ENCODE measurements at places on chromosomes 1 and 21. TPM values are rescaled to one million over a fixed set of nuclear protein-coding genes. Genes with fewer than 3 reads are reported as not detected.

DNA sequence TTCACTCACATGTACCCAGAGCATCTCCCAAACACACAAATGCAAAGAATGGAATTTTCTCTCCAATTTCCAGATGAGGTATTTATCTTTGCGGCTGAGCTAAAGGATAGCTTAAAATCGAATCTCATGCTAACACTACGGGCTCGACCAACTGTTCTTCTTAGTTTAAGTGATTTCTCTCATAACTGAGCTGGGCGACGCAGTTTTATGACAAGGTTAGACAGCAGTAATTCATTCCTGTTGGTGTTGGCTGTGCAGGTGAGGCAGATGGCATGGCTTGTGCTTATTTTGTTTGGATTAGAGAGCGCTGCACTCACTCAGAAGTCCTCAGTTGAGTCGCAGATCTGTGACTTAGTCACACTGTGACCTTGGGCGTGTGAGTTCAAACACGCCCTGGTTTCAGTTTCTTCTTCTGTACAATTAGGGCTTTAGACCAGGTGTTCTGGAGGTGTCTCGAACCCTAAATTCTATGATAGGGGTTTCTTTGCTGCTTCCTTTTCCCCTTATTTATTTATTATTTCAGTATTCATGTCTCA, 41.5 kb upstream of the MRPS6 start:
- DNase-seq = no peak

- DNase-seq = no peak
Measured at GRCh38 chr1:22292011-22292788, 149.3 kb upstream of the WNT4 start.

GRCh38 chr1:109277434-109278204, 5.3 kb downstream of the PSRC1 start:
- DNase-seq = peak; percentile 20

DNA sequence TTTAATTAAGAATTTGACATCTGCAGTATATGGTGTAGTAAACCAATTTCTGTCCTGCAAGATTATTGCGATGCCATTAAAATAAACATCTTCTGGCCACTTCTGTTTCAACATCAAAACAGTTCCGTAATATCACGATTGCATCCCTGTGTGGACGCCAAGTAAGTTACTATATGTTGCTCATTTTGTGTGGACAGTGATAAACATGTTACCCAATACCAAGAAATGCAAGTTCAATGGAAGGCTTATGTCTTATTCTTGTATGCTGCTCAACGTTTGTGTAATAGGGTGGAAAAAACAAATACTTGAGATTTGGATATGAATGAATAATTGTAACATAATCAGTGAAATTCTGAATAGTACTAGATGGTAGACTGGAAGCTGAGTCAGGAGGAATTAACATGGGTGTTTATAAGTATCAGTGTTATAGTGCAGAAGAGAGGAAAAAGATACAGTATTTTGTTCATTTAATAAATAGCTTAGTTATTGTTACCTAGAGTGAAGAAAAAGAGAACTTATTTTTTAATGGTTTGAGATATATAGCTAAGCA, 15.2 kb downstream of the TTC3 start:
- DNase-seq = no peak

DNA sequence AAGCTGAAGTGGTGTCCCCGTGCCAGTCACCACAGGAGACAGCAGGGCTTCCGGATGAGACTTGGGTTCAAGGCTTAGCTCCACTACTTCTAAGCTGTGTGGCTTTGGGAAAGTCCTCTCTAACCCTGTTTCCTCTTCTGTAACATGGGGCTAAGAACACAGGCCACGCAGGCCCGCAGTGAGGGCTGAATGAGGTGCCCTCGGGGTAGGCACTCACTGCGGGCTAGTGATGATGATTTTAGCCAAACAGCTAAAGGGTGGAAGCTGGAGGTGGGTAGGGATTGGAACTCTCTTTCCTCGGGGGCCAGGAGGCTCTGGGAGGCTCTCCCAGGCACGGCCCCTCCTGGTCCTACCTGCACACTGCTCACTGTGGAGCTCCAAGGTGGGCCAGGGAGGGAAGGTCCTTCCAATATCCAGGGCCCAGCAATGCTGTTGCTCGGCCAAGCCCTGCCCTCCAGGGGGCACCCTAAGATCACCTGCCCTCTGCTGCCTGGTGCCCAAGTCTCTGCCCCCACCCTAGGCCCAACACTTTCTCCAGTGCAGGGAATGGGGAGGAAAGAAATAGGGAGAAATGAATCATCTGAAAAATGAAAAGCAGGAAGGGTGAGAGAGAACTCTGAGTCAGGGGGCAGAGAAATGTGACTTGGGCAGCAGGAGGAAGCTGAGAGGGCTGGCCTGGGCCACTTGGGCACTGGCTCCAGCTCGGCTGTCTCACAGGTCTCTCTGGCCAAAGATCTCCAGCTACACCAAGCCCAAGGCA, 19.2 kb upstream of the EVA1B start:
- DNase-seq = no peak

DNA sequence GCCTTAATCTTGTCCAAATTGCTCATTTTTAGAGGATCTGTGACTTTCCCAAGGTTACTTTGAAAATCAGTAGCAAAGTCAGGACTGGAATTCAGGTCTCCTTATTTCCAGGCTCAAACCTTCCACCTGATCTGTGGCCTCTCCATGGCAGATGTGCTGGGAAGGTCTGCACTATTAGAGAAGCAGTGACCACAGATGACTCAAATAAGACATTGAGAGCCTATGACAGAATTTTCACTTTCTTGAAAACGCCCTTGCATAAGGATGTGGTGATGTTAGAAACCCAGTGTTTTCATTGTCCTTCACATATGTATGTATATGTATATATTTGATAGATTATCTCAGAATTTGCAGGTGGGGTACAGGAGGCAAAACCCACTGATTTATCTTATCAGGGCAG, 45.3 kb downstream of the TTC39A start:
- no peak for DNase-seq

DNA sequence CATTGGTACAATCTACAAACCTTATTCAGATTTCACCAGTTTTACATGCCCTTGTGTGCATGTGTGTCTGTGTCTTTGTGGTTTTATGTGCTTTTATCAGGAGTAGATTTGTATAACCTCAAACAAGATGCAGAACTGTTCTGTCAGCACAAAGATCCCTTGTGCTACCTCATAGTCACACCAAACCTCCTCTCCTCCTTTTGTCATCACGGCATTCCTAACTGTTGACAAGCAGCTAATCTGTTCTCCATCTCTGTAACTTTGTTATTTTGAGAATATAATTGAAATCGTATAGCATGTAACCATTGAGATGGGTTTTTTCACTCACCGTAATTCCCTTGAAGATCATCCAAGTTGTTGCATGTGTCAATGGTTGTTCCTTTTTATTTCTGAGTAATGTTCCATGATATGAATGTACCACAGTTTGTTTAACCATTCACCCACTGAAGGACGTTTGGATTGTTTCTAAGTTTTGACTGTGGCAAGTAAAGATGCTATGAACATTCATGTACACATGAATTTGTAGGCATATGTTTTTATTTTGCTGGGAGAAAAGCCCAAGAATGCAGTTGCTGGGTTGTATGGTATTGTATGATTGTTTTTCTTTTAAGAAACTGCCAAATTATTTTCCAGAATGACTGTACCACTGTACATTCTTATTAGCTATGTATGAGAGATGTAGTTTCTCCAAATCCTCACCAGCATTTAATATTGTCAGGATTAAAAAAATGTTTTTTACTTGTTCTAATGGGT, 78.1 kb upstream of the B3GALT2 start:
- DNase-seq = peak; percentile 16

- no peak for DNase-seq
Measured at GRCh38 chr1:57325536-57325935, 98.3 kb downstream of the DAB1 start.

- DNase-seq = no peak
Measured at GRCh38 chr1:211683396-211684297, 8.2 kb upstream of the NEK2 start.

DNA sequence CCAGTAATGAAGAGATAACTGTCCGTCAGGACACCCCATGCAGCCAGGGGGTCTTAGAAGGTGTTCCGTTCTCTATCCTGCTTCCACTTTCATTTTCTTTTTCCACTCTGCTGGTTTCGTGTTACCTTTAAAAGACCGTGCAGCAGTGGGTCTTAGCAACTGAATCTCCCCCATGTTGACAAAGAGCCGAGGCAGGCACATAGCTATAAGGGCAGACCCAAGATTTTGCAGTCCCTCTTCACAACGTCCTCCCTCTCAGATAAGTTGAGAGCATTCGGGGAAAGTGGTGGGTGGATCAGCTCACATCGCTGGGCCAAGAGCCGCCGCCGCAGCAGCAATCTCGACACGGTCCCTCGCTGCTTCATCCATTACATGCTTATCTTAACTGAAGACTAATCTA, 355.5 kb downstream of the LMO4 start:
- no peak for DNase-seq

DNA sequence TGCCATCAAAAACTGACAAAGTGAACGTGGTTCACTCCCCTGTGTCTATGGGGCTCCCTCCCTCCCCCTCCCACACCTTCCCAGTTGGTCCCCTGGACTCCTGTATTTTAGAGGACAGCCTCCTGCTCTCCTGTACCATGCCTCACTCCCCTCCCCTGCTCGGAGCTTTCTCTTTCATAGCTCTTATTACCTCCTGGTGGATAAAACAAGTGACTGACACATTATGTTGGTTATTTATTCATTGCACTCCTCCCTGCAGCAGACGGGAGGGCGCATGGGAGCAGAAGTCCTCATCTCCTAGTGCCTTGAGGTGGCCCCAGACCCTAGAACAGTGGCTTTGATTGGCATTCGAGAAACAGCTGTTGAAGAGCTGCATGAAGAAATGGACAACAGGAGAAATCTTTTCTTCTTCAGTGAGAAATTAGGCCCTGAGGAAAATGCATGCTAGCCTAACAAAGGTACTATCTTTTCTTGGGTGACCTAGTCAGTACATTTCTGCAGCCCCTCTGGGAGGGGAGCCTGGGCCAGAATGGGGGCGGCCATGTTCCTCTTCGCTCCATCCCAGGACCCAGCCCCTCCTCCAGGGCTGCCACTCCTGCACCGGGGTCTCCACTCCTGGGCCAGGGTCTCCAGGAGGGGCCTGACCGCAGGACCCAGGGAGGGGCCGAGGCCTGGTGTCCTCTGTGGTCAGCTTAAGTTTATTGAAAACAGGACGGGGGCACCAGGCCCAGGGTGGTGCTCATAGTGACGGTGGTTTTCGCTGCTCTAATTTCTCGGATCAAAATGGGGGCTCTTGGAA, 1.2 kb upstream of the TFF1 start:
- DNase-seq = no peak

DNA sequence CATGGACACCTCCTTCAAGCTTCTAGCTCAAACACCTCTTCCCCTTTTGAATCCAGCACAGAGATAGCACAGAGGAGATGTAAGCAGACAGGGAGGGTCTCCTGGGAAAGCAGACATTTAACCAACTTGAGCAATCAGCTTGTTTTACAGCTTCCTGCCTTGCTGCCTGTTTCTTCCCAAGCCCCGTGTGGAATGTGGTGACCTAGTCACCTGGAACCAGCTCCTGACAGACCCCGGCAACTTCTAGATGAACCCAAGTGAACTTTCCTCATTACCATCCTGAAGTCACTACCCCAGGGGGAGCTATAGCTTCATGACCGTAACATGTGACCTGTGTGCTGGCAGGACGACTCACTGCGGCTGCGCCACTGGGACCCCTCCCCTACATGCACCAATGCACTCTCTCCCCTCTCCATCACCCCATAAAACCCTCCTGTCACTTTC, 24.1 kb upstream of the TTF2 start:
- no peak for DNase-seq

DNA sequence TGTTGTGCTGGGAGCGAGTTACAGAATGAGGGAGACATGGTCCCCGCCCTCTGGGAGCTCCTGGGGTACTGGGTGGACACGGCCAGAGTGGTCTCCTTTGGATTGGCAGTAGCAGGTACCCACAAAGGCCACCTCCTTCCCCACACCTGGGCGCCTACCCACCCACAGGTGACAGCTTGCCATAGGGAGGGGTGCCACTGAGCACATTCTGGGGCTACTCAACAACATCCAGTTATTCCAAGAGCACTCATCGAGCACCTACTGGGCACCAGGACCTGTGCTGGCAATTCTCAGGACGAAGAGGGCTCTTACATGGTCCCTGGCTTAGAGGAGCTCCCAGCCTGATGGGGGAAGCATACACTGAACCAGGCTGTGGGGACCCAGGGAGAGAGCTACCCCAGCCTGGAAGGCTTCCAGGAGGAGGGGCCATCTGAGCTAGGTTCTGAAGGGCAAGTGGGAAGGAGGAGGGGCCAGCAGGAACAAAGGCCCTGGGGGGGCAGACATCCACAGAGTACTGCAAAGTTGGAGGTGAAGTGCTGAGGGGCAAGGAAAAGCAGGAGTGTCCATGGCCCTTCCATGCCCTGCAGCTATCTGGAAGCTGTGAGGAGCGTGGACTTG, 22.0 kb downstream of the MRPL37 start:
- no peak for DNase-seq

- DNase-seq = no peak
Measured at GRCh38 chr1:247829656-247830055, 5.7 kb upstream of the OR14A16 start.

DNA sequence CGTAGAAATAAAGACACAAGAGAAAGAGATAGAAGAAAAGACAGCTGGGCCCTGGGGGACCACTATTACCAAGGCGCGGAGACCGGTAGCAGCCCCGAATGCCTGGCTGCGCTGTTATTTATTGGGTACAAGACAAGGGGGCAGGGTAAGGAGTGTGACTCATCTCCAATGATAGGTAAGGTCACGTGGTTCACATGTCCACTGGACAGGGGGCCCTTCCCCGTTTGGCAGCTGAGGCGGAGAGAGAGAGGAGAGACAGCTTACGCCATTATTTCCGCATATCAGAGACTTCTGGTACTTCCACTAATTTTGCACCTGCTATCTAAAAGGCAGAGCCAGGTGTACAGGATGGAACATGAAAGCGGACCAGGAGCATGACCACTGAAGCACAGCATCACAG, 4.1 kb upstream of the TPRG1L start:
- DNase-seq = no peak

DNA sequence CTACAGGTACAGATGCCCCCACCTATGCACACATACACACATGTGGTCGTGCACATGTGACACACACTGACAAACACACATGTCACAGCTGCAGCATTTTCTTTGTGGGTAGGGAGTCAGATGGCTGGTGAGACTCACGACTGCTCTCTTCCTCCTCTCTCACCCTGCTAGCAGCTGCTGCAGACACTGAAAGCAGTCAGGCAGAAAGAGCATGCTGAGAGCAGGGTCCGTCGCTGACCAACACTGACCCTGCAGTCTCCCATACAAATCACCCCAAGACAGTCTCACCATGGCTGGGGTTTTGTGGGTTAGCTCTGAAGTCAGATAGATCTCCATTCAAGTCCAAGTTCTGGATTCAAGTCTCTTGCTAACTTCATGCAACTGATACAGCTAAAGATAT, 188.3 kb downstream of the ASTN1 start:
- no peak for DNase-seq

DNA sequence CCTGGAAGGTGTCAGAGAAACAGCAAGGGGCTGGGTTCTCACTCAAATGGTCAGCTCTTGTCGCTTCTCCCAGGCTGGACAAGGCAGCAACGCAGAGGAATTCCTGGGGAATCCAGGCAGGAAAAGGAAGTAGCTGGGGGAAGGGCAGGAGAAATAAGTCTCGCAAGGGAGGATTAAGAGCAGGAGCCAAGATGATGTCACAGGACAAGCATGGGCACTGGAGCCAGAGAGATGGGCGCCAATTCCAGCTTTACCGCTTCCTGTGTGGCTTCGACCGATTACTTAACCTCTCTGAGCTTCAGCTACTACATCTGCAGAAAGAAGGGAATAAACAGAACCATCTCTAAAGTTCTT, 70.5 kb downstream of the SSBP3 start:
- DNase-seq = peak; percentile 93

The ADAM30 gene
- total RNA-seq = not detected

The NHLH1 gene
- total RNA-seq = 0.20 TPM

The GUCA2B gene
- total RNA-seq = not detected

The CD1E gene
- 2.7 TPM for total RNA-seq

The DENND2D gene
- total RNA-seq = 14.1 TPM

The CPT2 gene
- total RNA-seq = 10.6 TPM

The CIART gene
- 2.1 TPM for total RNA-seq

The RBP7 gene
- 11.6 TPM for total RNA-seq
